ENCODE measurements at places on chromosomes 7 and 10.

DNA sequence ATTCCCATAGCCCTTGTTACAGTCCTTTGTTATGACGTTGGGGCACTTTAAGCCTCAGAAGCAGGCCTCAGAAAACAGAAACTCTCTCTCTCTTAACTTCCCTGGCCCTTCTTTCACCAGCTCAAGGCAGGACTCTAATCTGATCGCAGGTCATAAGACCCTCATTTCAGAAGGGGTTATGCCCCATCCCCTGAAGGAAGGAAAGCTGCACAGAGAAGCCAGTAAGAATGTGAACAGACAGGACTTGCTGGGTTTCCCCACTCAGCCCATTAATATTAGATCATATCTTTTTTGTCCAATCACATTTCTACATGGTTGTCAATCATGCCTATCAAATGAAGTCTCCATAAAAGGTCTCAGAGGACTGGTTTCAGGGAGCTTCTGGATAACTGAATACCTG is 49.3 kb upstream of the PHF14 start:
- no peak for DNase-seq

- no peak for DNase-seq
These were observed 129.7 kb upstream of the PPP2R2D start for GRCh38 chr10:131770946-131771633.

DNA sequence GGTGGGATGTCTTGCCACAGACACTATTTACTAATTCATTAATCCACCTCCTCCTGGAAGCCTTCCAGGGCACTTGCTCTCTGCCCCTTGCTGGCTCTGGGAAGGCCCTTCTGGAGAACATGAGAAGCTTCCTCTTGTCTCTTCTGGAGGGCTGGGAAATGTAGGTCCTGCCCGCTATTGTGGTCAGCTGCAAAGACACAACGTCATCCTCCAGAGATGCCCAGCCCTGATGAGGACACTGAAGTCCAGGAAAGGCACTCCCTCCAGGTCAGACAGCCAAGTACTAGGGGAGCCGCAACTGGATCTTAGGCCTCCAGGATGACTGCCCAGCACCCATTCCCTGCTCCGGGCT is 9.6 kb upstream of the TACR2 start:
- no peak for DNase-seq

GRCh38 chr7:36115448-36116321 is 37.4 kb upstream of the EEPD1 start:
- peak; percentile 95 for DNase-seq

DNA sequence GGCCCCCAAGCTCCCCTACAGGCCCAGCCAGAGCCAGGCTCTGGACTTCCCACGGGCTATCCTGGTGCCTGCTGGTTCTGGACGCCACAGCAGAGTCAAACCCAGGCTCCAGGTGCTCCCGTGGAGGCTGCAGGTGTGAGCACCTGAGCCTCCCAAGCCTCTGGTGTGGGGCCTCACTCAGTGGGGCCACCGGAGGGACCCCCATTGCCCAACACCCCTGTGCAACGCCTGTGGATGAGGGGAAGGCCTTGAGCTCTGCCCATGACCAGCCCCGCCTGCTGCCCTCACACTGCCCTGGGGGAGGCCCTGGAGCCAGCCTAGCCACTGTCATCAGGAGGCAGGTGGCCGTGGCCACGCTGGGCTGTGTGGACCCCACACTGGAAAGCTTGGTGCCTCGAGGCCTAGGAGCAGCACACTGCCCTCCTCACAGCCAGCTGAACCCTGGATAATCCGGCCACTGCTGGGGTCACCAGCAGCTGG is 229.3 kb downstream of the MAD1L1 start:
- no peak for DNase-seq

DNA sequence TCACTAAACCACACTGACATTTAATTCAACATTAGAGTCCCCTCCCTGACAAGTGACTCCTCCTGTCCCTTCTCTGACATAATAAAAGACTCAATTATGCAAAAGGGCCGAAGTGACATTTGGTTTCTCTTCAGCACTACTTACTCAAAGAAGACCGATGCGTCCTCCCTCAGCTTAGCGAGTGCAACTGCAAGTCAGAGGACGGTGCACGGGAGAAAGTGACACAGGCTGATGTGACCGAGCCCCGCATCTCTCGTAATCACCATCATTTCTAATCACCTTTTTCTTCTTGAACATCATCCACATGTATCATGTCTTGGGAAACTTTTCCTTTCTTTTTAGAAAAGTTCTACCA is 155.7 kb downstream of the TCERG1L start:
- no peak for DNase-seq

- DNase-seq, result no peak
These were observed 649.0 kb upstream of the PCDH15 start for GRCh38 chr10:55449981-55450380.

DNA sequence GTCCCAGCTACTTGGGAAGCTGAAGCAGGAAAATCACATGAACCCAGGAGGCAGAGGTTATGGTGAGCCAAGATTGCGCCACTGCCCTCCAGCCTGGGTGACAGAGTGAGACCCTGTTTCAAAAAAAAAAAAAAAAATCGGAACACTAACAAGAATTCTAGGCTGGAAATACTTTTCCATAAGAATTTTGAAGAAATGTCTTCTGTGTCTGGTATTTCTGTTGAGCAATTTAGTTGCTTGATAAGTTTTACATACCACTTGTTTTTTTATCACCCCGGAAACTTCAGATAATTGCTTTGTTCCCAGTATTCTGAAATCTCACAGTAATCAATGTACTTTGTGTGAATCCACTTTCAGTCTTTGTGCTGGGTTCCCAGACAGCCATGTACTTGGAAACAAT is 25.8 kb downstream of the BZW2 start:
- DNase-seq, result no peak

DNA sequence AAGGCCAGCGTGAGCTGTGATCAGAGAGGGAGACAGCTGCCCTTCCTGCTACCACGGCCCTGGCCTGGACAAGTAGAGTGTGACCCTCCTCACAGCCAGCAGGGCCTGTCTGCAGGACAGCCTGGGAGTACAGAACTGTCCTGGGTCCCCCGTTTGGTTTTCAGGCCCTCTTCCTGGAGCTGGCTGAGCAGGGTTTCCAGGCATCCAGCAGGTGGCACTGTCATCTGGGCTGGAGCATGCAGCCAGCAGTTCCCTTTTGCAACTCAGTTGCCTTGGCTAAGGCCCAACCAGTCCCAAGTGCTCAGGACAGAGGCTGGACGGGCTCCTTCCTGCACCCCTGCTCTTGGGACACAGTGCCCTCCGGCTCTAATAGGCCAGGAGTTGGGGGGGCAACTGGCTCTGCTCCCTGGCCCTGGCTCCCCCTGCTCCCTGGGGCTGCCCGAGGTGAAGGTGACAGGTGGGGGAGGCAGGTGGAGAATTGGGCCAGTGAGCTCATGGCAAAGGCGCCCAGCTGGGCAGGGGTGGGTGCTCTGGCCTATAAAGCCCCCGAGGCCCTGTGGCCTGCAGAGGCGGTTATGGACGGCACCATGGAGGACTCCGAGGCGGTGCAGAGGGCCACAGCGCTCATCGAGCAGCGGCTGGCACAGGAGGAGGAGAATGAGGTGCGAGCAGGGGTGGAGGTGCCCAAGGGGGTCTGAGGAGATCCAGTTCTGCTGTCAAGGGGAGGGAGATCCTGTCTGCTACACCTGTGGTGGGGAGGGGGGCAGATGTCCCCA is at the start of gene ANKRD2:
Gene ANKRD2 (plus strand): TSS at position 566 of the 776 bp plus-strand sequence. CDS start 10 bp downstream, at position 576.
- peak; percentile 72 for DNase-seq

- DNase-seq, result no peak
These were observed 660.5 kb downstream of the LRMDA start for GRCh38 chr10:76091926-76092325.

GRCh38 chr7:3063016-3063753 is 19.5 kb upstream of the CARD11 start:
- peak; percentile 95 for DNase-seq

GRCh38 chr10:91838199-91838598 is 40.0 kb downstream of the TNKS2 start:
- no peak for DNase-seq

GRCh38 chr10:121813857-121814256 is 114.0 kb downstream of the ATE1 start:
- no peak for DNase-seq

- no peak for DNase-seq
These were observed 175.3 kb downstream of the CNTNAP2 start for GRCh38 chr7:146291900-146292299.

DNA sequence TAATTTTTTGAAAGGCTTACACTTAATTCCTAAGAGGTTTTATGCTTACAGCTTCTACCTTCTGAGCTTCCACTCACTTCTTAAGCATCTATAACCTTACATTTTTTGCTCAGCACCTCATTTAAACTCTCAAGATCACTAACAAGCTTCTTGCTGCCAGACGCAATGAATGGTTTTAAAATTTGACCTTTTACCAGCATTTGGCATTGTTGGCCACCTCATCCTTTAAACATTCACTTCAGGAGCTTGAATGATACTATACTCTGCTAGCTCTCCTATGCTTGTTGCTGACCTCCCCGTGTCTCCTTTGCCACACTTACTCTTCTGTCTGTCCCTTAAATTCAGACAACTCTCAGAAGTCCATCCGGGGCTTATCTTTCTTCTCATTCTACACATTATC is 37.7 kb upstream of the ODAD2 start:
- DNase-seq, result no peak

GRCh38 chr7:78412216-78412858 is 613.8 kb downstream of the PHTF2 start:
- DNase-seq, result no peak

GRCh38 chr10:127027786-127028185 is 122.6 kb downstream of the DOCK1 start:
- DNase-seq, result no peak

- DNase-seq, result no peak
These were observed 370.0 kb upstream of the IGFBP3 start for GRCh38 chr7:46291050-46291438.

- DNase-seq, result no peak
These were observed 107.2 kb upstream of the PPIF start for GRCh38 chr10:79239924-79240581.

Measured in activated CD8-positive, alpha-beta T cell treated with anti-CD3 and anti-CD28 coated beads for 36 hours (primary cell).